LoVo (cell line): ENCODE measurements at places on chromosomes 2 and 18.

DNA sequence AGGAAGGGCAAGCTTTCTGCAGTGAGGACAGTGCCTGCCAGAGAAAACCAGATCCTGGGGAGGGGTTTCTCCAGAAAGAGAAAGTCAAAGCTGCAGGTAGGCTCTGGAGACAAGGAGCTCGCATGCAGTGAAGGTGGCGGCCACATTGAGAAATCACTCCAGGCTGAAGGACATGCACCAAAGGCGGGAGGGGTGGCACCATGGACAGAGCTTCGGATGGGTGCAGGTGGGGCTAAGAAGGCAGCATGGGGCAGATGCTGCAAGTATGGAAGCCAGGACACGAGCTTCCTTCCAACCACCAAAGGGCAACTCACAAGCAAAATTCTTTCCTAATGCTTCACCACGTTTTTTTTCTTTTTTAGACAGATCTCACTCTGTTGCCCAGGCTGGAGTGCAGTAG, 104.4 kb upstream of the SLC35G4 start:
- DNase-seq, result no peak

GRCh38 chr2:29834624-29835023, 86.8 kb downstream of the ALK start:
- DNase-seq, result no peak

- DNase-seq, result no peak
Observed at GRCh38 chr18:54239601-54240000, 15.1 kb upstream of the MBD2 start.

DNA sequence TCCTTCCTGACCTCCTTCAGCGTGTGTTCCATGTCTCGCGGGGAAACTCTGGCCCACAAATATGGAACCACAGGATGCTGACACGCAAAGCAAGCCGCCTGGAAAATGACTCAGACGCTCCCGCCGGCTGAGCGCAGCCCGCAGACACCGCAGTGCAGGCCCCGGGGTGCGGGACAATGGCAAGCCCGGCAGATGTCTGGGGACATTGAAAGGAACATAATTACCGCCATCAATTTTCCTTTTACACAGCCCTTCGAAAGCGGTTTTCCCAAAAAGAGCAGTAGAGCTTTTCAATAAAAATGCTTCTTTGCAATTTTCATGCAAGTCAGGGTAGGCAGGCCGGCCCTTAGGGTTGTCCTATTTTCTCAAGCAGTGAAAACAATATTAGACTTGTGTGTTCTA, 159.2 kb upstream of the SH3BP4 start:
- no peak for DNase-seq

DNA sequence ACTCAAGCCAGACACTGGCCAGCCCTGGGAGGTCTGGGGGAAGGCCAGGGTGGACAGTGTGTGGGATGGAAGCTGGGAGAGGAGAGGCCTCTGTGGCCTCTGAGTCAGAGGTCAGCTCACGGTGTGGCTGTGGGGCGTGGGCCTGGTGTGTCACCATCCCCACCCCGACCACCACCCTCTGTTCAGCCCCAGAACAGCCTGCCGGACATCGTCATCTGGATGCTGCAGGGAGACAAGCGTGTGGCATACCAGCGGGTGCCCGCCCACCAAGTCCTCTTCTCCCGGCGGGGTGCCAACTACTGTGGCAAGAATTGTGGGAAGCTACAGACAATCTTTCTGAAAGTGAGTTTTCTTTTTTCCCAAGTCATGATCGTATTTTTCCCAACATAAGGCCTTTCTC, 110.5 kb downstream of the DYSF start:
- peak; percentile 10 for DNase-seq

DNA sequence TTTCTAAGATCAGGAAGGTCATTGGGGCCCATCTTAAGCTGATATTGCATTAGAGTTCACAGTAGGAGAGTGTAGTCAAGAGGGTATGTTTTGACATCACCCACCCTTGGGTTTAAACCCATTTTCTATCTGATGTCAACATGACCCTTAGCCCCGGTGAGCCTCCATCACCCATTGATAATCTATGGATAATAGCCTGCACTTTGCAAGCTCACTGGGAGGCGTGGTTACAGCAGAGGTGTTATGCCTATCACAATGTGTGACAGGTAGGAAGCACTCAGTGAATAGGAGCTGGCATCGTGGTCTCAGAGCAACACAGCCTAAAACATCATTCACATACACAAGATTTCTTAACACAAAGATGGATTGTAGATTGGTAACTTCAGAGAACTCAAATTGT, 21.3 kb downstream of the IL18RAP start:
- no peak for DNase-seq

- peak; percentile 49 for DNase-seq
Observed at GRCh38 chr2:109699646-109700045, 85.5 kb downstream of the SOWAHC start.

DNA sequence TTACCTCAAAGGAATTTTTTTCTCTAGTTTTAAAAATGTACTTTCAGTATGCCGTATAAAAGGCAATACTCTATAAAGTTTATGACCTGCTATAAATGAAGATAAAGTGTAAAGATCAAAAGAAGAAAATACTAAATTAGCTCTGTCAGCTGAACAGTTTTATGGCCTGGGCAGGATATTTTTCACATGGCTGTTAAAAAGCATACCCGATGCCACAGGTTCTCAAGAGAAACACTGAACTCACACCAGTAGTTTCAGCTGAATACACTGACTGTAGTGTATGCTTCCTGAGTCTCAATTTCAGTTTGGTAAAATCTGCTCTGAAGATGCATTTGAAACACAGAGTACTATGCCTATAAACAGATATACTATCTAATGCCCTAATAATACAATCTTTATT, 126.0 kb downstream of the PIGN start:
- DNase-seq, result peak; percentile 57

GRCh38 chr2:96768083-96768561, 7.4 kb downstream of the CNNM4 start:
- DNase-seq, result peak; percentile 43

- DNase-seq, result no peak
Observed at GRCh38 chr2:18883616-18884456, 294.5 kb upstream of the NT5C1B start.

- no peak for DNase-seq
Observed at GRCh38 chr2:174797781-174798276, 33.6 kb upstream of the CHRNA1 start.

- peak; percentile 68 for DNase-seq
Observed at GRCh38 chr2:28951910-28952835, 28.9 kb upstream of the TOGARAM2 start.

GRCh38 chr2:106010818-106011355, 183.2 kb downstream of the UXS1 start:
- no peak for DNase-seq

GRCh38 chr2:11588228-11589110, 54.6 kb downstream of the GREB1 start:
- no peak for DNase-seq

GRCh38 chr2:70480468-70480867, 73.2 kb downstream of the TGFA start:
- no peak for DNase-seq

- DNase-seq, result peak; percentile 81
Observed at GRCh38 chr2:43194121-43194869, 32.1 kb downstream of the ZFP36L2 start.

- DNase-seq, result no peak
Observed at GRCh38 chr18:46310675-46311345, 206.6 kb downstream of the HAUS1 start.

GRCh38 chr2:156526950-156527636, 90.9 kb downstream of the GPD2 start:
- DNase-seq, result no peak

DNA sequence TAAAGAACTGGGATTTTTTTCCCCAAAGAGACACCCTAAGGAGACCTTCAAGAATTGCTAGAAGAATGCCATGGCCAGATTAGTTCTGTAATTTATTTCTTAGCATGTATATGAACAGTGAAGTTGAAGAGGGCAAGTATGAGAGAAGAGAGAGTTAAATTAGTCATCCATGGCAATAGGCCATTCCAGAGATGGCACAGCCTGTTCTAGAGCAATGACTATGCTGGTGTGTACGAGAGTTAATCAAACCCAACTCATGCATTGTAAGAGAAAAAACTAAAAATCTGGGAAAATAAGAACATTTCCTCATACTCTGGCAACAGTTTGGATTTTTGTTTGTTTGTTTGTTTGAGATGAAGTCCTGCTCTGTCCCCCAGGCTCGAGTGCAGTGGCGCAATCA, 112.1 kb upstream of the PIK3C3 start:
- DNase-seq, result no peak

GRCh38 chr2:68727683-68728375, 6.8 kb upstream of the ARHGAP25 start:
- no peak for DNase-seq

DNA sequence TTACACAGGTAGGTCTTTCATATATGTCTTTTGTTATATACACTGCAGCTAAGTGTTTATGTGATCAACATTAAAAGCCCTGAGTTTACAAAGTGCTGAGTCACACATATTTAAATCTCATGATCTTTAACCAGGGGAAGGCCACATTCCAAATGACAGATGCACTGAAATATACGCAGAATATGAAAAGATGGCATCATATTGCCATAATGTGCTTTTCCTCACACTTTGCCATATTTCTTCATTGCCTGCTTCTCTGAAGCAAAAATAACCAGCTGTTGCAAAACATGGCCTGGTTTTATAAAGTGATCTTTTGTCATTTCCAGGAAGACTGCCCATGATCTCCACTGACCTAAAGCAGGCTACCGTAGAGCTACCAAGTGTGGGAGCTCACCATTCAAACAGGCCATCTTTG, 93.5 kb upstream of the MAPRE2 start:
- DNase-seq, result peak; percentile 20

- DNase-seq, result no peak
Observed at GRCh38 chr2:176138526-176138922, 9.0 kb downstream of the HOXD8 start.

GRCh38 chr2:187210726-187211125, 237.3 kb downstream of the CALCRL start:
- DNase-seq, result no peak

DNA sequence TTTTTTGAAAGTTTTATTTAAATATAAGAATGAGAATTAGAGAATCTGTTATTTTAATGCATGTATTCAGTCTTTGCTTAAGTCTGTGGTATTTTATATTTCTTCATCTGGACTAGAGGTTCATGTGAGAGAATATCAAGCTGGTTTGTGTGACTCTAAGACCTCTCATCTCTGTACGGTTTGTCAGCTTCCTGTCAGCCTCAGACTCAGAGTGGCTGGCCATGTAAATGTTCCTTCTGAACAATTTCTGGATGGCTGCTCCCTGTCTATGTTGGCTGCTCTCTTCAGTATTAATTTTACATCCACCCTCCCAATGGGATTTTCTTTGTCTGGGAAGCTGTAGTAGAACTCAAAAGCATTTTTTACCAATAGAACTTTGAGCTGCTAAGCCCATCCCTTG, 225.3 kb upstream of the THUMPD2 start:
- no peak for DNase-seq

DNA sequence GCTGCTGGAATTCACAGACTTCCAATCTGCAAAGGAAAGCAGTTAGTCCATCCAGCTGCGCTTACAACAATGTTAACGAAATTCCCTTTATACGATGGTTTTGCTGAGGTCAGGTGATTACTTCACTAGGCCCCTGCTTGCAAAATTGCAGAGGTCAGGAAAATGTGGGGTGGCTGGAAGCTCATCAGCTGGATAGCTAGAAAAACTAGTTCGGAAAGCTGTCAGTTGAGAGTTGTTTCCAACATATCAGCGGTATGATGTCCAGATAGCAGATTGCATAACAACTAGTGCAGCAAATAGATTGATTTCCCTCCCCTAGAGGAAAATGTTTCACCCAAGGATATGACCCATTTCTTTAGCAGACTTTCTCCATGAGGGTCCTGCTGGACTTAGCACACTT, 2021.1 kb upstream of the CELF4 start:
- DNase-seq, result no peak

GRCh38 chr18:47932190-47932589, 1.7 kb upstream of the SMAD2 start:
- no peak for DNase-seq

DNA sequence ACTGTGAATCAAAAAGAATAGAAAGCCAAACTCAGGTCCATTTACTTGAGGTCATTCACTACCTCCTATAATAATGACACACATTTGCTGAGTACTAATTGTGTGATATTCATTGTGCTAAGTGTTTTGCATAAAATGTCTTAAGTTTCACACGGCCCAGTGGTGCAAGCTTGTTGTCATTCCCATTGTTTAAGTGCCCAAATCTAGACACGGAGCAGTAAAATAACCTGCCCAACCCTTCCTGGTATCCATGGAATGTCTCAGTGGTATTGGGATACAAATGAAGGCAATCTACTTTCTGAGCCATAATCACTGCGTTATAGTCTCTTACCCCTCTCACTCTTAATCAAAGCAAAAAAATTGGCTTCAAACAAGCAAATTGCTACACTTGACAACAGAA, 233.3 kb downstream of the NCKAP5 start:
- no peak for DNase-seq

GRCh38 chr2:181430406-181431118, 26.6 kb upstream of the ITGA4 start:
- DNase-seq, result no peak
